Activated CD4-positive, alpha-beta T cell treated with anti-CD3 and anti-CD28 coated beads, Interleukin-2, amount 50 U/mL, for 16 hours (primary cell): ENCODE measurements at places on chromosomes 6 and 20.
A peak's percentile ranks its signal among the peaks of the same experiment; 100 is the strongest.

GRCh38 chr6:121963826-121964225 lies 435.6 kb upstream of the HSF2 start:
- DNase-seq, result no peak

- no peak for DNase-seq
These were observed 23.7 kb downstream of the MAP1LC3A start for GRCh38 chr20:34582221-34582620.

DNA sequence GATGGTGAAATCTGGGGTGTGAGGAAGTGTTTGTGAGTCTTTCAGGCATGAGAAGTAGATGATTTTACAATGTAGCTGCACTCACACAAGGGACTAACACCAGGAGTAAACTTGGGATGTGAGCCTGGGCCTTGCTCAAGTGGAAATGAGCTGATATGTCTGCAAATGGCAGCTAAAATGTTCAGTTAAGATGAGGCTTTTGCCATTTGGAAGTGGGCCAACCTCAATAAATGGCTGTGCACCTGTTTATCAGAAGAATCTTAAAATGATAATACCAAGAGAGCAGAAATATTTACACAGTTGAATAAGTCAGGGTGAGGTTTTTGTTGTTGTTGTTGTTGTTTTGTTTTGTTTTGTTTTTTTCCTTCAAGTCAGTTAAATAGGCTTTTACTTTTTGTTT lies 25.7 kb upstream of the KLHL31 start:
- no peak for DNase-seq

GRCh38 chr6:11270030-11271027 lies 37.9 kb upstream of the NEDD9 start:
- no peak for DNase-seq

DNA sequence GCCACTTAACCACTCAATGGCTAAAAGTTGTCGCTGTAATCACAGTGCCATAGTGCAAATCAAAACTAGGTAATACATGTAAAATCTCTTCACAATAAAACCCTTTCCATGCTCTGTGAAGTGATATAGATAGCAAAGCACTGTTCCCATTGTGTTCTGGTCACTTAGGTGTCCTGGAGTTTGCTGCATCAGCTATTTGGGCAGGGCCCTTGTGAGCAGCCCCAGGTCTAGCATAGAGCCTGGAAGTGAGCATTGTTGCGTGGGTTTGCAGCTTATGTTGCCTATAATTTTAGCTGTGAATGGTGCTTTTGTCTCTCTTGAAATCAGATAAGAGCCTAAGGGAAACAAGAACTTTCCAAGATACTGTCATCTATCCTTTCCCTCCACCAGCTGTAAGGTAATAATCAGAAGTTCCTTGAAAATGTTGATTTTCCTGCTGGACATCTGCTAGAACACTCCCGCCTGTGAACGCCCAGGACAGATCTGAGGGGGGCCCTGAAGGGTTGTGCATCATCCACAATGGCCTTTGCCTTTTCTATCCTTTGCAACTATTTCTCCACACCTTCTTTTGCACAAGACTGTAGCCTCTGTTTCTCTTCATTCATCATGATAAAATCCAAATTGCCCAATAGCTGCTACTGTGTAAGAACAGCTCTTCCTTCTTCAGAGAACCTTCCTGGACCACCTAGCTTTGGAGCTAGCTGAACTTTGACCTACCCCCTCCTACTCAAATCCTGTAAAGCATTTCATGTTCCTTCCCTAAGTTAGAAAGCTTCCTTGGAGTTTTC lies 57.0 kb downstream of the TNFAIP3 start:
- no peak for DNase-seq

DNA sequence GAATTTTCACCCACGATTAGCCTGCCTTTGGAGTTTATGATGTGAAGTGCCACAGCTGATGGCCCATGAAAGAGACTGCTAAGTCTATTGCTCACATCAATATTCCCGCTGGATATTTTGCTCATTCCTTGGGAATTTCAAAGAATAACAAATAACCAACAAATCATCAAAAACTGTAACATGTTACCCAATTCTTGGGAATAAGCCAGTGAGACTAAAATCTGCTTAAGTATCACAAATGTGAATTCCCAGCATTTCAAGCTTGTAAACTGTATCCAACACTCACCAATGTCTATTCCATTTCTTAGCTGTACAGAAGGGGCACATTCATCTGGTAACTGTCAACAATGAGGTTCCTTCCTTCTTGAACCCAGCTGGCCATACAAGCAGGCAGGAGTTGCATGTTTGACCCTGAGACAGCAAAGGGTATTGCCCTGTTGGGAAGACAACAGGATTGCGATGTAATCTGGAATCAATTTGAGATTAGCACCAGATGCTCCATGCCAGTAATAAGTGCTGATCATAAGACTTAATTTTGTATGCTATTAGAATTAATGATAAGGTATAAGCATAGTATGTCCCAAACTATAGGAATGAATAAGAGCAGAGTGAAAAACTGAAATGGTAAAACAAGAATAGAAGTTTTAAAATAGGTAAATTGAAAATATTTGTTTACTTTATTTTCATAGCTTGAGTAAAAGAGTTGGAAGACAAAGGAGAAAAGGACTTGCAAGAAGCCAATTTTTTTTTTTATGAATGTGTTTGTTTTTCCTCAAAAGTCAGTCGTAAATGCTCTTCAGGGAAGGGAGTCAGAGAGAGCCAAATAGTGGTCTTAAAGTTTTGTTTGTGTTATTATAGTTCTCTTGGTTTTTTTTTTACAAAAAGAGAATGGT lies 58.8 kb downstream of the RSPO3 start:
- no peak for DNase-seq

DNA sequence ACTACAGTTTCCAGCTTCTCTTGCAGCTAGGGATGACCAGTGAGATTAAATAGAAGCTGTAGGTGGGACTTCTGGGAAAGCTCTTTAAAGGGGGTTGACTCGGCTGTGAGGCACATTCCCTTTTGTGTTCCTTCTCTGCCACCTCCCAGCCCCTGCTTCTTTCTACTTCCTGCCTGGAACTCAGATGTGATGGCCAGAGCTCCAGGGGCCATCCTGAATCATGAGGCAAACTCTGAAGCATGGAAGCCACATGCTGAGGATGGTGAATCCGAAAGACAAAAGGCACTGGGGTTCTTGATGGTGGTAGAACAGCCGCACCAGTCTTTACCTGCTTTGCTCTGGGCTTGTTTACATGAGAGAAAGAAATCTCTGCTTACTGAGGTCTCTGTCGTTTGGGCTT lies 9.1 kb downstream of the CEBPB start:
- DNase-seq, result no peak

- no peak for DNase-seq
These were observed 841.8 kb downstream of the PHF3 start for GRCh38 chr6:64477391-64477790.

GRCh38 chr6:144263786-144264185 lies 21.3 kb upstream of the UTRN start:
- DNase-seq, result no peak

DNA sequence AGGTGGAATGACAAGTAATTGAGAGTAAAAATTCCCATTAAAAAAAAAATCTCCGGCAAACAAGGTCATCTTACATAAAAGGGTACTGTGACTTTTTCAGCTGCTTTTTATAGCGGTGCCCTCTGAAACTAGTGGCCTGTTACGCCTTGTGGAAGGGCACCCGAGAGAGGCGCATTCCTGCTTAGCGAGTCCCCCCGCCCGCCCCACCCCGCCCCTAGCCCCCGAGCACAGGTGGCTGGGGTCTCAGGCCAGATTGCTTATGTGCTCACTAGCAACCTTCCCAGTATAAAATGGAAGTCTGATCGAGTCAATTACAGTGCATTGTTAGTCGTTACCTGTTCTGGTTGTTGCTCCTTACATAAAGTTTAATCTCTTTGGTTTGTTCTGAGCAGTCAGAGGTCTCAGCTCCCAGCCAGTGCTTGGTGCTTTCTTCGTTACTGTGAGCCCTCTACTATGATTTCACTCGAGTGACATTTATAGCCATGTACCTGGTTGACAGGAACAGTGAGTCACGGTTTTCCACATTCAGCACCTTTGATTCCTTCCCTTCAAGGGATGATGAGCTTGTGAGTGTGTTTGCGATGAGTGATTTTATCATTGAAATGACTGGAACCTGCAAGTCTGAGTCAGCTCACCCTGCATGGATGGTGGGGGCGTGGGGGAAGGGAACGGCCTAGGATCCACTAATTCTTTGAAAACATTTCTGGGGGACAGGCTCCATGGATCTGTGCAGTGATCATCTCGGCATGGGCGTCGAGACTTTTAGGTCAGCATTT lies 47.6 kb downstream of the ZDHHC14 start:
- peak; percentile 74 for DNase-seq

DNA sequence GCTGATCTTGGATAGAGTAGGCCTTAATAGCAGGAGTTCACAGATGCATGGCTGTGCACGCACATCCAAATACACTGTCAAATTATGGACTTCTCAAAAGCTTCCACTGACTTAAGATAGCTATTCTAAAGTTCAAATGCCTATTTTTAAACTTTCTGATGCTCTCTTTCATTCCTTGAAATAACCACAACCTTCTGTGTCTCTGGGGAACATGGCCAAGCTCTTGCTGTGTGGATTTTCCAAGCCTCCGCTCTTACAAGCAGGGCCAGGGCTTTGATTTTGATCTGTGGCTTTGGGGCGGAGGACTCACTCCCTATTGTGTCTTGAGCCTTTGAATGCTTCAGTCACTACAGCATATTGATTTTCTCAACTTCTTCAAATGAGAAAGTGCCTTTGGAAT lies 35.7 kb upstream of the SNRPB2 start:
- DNase-seq, result no peak

DNA sequence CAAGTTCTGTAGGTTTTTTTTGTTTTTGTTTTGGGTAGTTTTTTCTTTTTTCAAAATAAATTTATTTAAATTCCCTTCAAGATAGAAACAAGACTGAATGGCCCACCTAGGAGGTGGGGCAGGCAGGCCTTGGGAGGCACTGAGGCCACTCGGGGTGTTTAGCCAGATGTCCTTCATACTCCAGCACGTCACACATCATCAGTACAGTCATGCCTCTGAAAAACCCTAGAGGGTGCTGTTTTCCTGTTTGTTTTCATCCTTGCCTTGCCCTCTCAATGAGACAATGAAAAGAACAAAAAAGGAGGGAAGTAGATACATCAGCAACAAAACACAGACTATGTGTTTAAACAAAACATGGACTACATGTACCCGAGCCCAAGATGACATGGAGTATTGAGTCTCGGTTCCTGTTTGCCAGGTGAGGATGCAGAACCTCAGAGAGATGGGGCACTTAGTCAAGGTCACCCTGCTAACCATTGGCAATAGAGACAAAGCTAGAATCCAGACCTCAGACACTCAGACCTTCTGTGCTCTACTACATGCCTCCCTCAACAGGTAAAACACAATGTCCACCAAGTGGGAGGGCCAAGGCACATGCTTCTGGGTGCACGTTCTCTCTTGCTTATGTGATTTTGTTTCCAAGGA lies 26.8 kb upstream of the CLIC5 start:
- DNase-seq, result peak; percentile 48

- DNase-seq, result no peak
These were observed 1231.3 kb downstream of the EPHA7 start for GRCh38 chr6:92188016-92188415.

- DNase-seq, result no peak
These were observed 75.9 kb downstream of the MYLK4 start for GRCh38 chr6:2674857-2675256.

- DNase-seq, result no peak
These were observed 144.0 kb downstream of the PRL start for GRCh38 chr6:22152841-22153240.

DNA sequence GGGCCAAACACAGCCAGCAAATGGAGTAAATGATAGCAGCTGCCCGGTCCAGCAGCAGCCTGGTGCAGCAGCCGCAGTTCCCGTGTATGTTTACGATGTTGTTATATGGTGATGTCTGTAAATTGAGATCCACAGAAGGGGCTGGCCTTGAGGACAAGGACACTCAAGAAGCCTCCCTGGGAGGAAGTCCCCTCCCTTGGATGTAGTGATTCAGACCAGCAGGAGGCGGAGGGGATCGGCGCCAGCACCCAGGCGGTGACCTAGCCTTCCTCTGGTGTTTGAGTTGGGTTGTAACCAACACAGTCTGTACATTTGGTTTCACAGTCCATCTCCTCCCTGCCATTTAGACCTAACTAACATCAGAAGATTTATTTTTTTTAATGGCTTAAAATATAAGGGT lies 187.8 kb downstream of the SYNDIG1 start:
- DNase-seq, result no peak

GRCh38 chr6:52335576-52335975 lies 26.4 kb upstream of the PAQR8 start:
- DNase-seq, result no peak

DNA sequence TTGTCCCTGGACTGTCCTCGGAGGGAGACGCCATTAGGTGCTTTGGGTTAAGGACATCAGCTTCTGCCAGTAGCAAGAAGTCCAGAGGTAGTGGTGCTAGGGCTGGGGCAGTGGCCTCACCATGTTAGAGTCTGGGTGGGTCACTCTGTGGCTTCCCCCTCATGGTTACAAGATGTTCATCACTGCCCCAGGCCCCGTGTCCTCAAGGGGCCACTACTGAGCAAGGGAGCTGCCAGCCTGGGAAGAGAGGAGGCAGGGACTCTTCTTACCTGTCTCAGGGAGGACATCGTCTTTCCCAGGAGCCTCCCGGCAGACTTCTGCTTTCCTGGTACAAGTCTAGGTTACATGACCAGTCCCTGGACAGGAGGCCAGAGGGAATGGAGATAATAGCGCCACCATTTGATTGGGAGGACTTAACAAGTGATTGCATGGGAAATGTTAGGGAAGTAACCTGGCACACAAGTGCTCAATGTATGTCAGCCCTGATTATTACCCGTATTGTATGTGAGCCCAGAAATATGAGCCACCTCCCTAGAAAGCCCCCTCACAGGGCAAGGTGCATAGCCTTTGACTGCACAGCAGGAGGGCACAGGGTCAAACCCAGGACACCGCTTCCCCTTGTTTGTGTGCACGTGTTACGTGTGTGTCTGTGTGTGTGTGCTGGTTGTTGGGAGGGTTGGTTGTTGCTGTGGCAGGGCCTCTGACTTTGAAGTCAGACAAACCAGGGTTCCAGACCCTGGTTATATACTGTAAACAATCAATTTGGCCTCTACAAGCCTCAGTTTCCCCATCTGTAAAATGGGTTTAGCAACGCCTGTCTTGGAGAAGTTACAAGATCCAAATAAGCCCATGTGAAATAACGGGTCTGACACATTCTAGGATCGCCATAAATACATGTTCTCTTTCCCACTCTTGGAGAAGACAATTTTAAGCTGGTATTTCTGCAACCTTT lies 30.0 kb downstream of the SIRPA start:
- no peak for DNase-seq

- no peak for DNase-seq
These were observed 60.8 kb downstream of the WDR27 start for GRCh38 chr6:169640983-169641382.

GRCh38 chr6:166901626-166902025 lies 54.7 kb downstream of the RNASET2 start:
- DNase-seq, result no peak

DNA sequence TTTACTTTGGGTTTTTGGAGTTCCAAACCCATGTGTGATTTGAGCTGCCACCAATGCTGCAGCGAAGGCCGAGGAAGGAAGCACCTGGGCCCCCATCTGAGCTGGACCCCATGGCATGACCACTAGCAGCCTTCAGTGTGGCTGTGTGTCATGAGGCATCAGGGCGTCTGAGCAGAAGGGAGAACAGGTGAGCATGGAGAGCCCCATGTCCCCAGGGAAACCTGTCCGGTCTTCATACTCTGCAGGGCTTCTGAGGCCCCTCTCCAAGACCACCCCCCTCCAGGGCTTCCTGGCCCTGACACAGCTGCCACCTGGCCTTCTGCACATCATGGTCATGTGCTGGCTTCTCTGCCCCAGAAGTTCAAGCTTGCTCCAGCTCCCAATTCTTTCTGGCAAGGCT lies 169.1 kb upstream of the CST7 start:
- DNase-seq, result no peak

- peak; percentile 35 for DNase-seq
These were observed 104.8 kb downstream of the BCKDHB start for GRCh38 chr6:80211286-80211685.

- no peak for DNase-seq
These were observed 427.5 kb downstream of the PHF3 start for GRCh38 chr6:64062960-64063683.
